ENCODE measurements at places on chromosomes 2 and 18.

GRCh38 chr2:54212456-54212855 is 43.6 kb downstream of the TSPYL6 start:
- DNase-seq, result no peak

GRCh38 chr18:54950221-54950620 is 9.0 kb downstream of the CCDC68 start:
- DNase-seq, result no peak

GRCh38 chr2:169139145-169139544 is 69.8 kb downstream of the DHRS9 start:
- DNase-seq, result no peak

DNA sequence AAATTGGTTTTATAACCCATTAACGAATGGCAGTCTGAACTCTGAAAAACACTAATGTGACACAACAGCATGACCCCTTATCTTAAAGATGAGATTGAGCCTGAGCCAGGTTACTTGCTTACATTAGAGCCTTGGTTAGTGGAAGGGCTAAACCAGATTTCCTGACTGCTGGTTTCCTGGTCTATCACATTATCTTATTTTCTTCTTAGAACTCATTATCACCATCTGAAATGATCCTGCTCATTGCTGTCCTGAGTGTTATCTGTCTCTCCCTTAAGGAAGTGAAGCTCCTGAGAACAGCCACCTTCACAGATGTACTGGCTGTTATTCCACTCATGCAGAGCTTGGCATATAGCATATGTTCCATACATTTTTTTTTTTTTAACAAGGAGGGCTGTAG is 9.0 kb upstream of the NRP2 start:
- DNase-seq, result no peak

GRCh38 chr2:194545978-194546377 is 1111.0 kb upstream of the SLC39A10 start:
- no peak for DNase-seq

- no peak for DNase-seq
Measured at GRCh38 chr2:70121627-70122372, 34.5 kb downstream of the PCBP1 start.

DNA sequence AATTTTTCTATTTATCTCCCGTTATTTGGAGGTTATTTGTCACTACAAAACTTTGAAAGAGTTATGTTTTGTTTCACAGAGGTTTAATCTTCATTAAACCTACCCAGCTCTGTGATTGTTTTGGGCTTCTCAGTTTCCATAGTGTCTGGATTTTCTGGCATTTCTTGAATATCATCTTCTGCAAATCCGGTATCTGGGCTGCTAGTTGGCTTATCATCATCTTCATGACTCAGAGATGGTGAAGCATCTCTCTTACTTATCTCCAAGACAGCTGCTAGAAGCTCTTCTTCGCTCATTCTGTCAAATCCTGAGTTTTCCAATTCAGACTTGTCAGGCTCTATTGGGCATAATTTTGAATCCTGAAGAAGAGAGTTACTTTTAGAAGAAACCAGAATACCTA is 55.6 kb downstream of the VIL1 start:
- DNase-seq, result no peak

GRCh38 chr18:77079954-77080682 is 52.5 kb downstream of the MBP start:
- DNase-seq, result peak; percentile 62
